Renal pelvis (tissue), 12 donors: ENCODE measurements at places on chromosomes 12 and 14. TPM values are rescaled to one million over a fixed set of nuclear protein-coding genes. Genes with fewer than 3 reads are reported as not detected.

Gene OTOGL
- polyA plus RNA-seq: 0.78 TPM

GRCh38 chr12:116278279-116278626, 760 bp upstream of the MED13L start:
- no peak for DNase-seq

Gene SNRPF
- 84.8 TPM for polyA plus RNA-seq

GRCh38 chr14:75323571-75323970, 44.9 kb downstream of the FOS start:
- no peak for DNase-seq

GRCh38 chr12:68953536-68953935, 20.6 kb upstream of the CPM start:
- no peak for DNase-seq
